Nucleus accumbens (tissue), 56 donors: ENCODE measurements at places on chromosomes 4 and X.

- DNase-seq: no peak
Observed at GRCh38 chr4:129254126-129254525, 158.2 kb downstream of the C4orf33 start.

GRCh38 chrX:147912093-147912801, 528 bp downstream of the FMR1 start:
- peak; percentile 29 for DNase-seq

DNA sequence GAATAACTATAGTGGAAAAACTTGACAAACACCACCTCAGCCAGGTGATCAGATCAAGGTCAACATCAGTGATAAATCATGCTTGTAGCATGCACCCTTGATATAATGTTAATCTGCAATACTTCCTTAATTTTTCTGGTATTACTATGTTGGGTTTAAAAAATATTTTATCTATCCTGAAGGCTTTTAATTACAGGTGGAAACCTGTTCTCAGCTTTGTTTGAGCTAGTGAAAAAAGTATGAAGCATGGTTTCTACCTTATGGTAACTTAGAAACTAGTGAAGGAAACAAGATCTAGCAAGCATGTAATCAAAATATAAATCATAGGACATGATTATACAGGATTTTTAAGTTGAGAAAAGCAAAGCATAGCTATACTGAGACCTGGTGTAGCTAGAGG, 26.6 kb downstream of the MAOA start:
- DNase-seq: no peak

DNA sequence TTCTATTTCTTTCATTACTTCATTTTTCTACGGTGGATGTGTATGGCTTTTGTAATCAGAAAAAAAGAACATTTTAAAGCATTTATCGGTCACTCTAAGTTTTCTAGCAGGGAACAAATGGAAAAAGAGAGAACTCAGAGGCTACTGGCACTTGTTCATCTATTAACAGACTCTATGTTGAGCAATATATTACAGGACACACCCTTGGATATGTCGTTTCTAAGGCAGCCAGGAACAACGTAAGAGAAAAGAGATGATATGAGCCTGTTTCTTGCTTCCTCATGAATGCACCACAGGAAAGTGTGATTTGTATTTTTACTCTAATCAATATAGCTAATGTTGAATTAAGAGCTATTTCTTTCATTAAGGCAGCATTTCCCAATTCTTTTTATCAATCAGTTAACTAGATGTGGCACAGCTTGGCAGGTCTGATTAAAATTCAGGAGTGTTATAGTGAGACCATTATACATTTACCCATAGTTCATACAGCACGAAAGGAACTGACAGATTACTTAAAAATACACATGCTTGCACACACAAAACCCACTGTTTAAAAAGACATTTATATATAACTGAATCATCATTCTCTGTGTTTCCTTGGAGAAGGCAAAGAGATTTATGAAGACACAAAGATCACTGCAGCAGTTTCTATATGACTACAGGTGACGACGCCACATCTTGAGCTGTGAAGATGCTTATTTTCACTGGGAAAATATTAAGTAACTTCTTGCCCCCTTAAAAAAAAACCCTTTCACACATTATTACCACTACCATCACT, 13.0 kb downstream of the RAB9B start:
- no peak for DNase-seq

DNA sequence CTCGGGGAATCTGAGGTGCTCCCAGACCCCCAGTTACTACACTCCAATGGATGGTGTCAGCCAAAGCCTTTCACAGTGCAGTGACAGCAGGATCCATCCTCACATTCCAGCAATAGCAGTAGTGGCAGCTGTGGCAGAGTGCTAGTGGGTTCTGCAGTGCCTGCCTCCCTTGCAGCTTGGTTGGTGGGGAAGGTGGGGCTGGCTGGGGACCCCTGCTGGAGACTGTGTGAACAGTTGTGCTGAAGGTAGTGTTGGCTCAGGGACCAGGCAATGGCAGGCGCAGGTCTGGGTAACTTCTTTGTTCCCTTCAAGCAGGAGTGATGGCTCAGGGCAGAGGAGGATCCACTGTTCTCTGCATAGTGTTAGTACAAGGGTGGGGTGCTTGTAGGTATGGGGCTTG, 343.7 kb upstream of the TRAM1L1 start:
- DNase-seq: no peak

DNA sequence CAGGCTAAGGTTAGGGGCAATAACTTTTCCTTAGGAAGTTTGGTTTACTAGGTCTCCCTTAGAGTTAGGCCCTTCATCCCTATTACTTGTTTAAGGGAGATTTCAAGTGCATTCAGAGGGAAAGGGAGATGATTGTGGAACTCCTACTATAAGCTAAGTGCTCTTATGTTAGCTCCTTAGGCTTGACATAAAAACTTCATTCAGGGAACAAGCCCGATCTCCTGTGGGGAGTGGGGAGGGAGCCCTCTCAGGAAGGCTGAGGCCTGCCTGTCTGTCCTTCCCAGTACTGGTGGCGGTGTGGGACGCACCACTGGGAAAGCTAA, 8.0 kb downstream of the KLF3 start:
- DNase-seq: no peak

GRCh38 chr4:83216959-83217683, 67.5 kb downstream of the COQ2 start:
- DNase-seq: no peak

DNA sequence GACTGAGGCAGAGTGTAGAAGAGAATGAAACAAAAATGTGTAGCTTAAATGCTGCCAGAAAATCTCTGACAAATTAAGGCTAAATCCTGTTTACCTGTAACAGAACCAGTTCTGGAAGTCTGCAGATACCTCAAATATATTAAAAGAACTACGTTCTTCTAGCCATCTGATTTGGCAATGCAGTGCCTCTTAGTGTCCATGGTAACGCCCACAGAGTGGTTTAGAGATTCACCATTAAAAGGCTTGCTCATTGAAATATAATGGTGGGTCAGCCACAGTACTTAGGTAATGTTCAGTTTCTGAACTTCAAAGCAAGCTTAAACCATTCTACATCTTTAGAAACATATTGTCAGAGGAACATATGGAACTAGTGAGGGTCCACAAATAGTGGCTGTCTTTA, 23.2 kb upstream of the LUZP4 start:
- DNase-seq: no peak

- DNase-seq: no peak
Observed at GRCh38 chrX:87664381-87664780, 146.8 kb downstream of the KLHL4 start.

GRCh38 chr4:28621591-28621990, 1761.0 kb downstream of the STIM2 start:
- DNase-seq: no peak

GRCh38 chrX:149223854-149224253, 281.3 kb downstream of the IDS start:
- no peak for DNase-seq

DNA sequence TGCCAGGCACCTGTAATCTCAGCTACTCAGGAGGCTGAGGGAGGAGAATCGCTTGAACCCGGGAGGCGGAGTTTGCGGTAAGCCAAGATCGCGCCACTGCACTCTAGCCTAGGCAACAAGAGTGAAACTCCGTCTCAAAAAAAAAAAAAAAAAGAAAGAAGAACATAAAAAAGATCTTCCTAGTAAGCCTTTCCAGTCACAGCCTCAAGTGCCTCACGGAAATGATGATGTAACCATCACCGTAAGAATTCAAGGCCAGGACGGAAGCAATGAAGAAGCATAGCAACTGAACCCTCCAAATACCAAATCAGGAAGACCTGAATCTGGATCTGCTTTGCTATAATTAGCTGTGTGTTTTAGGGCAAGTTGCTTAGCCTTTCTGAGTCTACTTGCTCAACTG, 28.8 kb downstream of the RBM47 start:
- no peak for DNase-seq

DNA sequence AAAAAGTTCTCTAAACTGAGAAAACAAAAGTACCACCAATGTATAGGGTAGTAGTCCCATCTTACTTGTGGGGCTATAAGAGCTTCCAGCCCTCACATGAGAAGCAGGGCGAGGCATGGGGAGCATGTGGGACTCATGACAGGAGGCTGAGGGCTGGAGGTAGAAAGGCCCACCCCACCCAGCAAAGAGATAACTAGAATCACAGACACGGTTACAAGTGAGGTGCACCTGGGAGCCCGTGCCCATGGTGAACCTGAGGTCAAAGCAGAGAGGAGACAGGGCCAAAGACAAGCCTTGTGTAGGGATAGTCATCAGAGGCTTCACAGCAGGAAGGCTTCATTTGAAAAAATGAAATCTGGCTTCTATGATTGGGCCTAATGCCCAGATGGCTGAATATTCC, 55.4 kb downstream of the TTC29 start:
- DNase-seq: no peak

DNA sequence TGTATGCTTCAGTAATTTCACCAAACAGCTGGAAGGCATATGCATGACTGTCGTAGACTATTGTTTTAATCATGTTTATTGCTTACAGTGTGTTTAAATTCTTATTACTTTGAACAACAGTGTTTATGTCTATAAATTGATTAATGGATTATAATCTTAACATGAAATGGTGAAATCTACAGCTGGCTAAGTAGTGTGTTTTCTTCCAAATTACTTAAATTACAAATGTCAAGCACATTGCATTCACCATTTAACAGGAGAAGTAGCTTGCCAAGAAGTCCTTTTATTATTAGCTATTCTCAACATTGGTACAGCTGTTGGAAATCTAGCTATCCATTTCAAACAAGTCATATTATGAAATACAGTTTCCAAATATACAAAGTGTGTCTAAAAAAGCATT, 849.3 kb upstream of the PCDH10 start:
- no peak for DNase-seq

- DNase-seq: no peak
Observed at GRCh38 chr4:138611017-138611416, 368.9 kb upstream of the SLC7A11 start.

DNA sequence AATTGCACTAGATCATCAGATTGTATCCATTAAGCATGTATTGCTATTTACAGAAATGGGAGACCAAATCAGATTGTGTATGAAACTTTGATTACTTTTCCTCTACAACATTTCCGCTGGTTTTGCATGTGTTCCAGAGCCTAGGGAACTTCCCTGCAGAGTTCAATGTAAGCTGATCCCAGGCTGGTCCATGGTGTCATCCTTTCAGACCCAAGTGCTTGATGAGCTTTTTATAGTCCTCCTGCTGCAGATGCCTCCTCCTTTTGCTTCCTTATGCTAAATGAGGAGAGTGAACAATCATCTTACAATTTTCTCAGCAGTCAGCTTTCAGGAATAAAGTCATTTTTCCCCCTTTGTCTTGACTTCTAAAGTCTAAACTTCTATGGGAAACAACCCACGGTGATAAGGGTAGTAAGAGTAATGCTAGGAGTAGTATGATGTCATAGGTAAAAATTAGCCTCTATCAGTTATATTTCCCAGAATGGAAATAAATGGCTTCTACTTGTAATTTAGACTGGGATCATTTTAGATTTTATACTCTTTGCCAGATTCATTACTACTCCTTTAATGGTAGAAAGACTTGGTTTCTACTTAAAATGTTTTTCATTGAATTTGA, 55.1 kb upstream of the SLC4A4 start:
- DNase-seq: no peak

GRCh38 chrX:1261285-1261684, 7.3 kb upstream of the CSF2RA start:
- DNase-seq: no peak

DNA sequence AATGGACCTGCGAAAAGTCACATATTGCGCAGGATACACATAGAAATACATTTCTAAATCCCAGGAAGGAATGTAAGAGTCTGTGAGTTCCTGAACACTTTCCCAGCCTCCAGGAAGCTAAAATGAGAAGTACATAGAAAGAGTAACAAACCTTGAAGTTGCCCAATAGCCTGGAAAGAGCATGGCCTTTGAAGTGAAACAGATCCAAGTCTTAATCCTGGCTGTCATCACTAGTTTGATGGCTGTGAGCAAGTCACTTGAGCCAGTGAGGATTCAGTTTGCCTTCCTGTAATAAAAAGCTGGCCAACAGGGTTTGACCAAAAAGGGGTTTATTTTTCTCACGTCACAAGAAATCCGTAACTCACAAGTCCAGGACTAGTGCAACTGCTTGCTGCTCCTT, 69.8 kb downstream of the ARHGEF38 start:
- DNase-seq: no peak

- no peak for DNase-seq
Observed at GRCh38 chr4:41217020-41217333, 2.6 kb upstream of the APBB2 start.

DNA sequence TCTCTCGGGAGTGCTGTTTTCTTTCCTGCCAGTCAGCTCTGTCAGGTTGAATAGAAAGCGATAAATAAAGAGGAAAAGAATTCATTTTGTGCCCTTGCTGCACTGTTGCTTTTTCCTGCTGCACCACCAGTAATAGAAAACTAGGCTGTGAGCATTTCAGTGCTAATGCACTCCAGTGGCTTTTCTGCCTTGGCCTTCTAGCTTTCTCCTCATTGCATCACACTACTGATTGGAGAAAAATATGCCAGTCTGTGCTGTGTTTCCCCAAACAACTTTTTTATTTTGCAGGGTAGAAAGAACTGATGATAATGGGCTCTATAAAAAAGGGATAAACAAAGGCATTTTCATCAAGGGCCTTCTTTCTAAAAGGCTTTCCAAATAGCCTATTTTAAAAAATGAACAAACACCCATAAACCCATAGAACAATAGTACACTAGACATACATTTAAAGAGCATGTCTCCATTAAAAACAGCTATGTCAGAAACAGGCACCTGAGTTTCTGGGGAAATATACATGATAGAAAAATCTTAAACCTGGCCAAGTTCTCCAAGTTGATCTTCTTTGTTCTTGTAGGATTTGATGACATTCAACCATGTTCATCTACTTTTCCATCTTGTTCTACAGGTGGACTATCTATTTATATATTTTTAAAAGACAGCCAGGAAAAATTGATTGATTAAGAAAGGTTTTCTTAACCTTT, 86.3 kb downstream of the GPRIN3 start:
- no peak for DNase-seq

DNA sequence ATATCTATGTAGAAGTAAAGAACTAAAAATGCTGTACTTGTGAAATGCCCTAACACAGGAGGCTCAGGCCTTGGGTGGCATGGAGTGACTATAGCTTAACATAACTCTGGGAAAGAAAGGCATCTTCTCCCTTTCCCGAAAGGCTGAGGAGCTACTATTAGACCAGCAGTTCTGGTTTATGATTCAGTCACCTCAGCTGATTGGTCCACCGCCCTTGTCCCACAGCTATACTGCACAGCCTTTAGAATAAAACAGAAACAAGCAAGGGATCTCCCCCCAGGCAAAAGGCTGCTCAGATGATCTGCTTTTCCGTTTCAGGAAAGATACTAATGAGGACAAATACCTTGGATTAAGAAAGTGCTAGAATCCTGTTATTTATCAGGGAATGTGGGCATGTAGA, 171.3 kb downstream of the SNCA start:
- no peak for DNase-seq

GRCh38 chrX:136200466-136200865, 50.7 kb downstream of the MAP7D3 start:
- DNase-seq: no peak

- DNase-seq: peak; percentile 26
Observed at GRCh38 chr4:74444891-74445642, at the start of gene AREG. Gene AREG (plus strand): TSS chr4:74445136. CDS start chr4:74445346, 210 bp downstream.
